ENCODE measurements at places on chromosomes 6 and 20. TPM values are rescaled to one million over a fixed set of nuclear protein-coding genes. Genes with fewer than 3 reads are reported as not detected.

Gene B3GAT2
- total RNA-seq = not detected

Gene AKAP12
- total RNA-seq = 3.9 TPM

Gene HS3ST5
- total RNA-seq = not detected

Gene BTN1A1
- total RNA-seq = not detected

Gene SS18L1
- total RNA-seq = 7.5 TPM

Gene PDE10A
- 0.17 TPM for total RNA-seq

Gene CST5
- total RNA-seq = not detected

Gene SNPH
- total RNA-seq = 14.0 TPM

Gene SMOC2
- total RNA-seq = not detected

Gene PI3
- not detected for total RNA-seq

Gene NT5E
- 335 TPM for total RNA-seq

Gene LHFPL5
- not detected for total RNA-seq

Gene SULF2
- total RNA-seq = 0.31 TPM

Gene HEBP2
- total RNA-seq = 35.5 TPM

Gene ARG1
- not detected for total RNA-seq

Gene MTRF1L
- 31.3 TPM for total RNA-seq

Gene RPS6KA2
- 13.9 TPM for total RNA-seq

Gene CTAGE9
- not detected for total RNA-seq

Measured in HFFc6 (cell line).